ENCODE measurements at places on chromosomes 6 and 20.
A peak's percentile ranks its signal among the peaks of the same experiment; 100 is the strongest.

GRCh38 chr20:10812759-10813327 lies 139.0 kb upstream of the JAG1 start:
- DNase-seq, result no peak

DNA sequence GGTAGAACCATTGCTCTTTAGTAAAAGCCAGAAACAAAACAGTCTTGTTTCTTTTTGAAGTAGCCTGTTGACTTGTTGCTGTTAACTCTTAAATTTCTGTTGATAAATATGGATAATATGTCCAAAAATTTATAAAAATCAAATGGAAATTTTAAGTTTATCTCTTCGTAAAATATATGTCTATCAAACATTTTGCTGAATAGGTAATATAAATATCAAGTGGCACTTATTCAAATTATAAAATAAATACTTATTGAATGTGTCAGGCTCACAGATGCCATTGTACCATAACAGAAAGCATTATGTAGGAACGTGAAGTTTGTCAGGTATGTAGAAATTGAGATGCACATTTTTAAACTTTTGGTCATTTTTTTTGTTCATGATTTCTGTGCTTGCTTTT lies 216.5 kb downstream of the ARID1B start:
- DNase-seq, result no peak

DNA sequence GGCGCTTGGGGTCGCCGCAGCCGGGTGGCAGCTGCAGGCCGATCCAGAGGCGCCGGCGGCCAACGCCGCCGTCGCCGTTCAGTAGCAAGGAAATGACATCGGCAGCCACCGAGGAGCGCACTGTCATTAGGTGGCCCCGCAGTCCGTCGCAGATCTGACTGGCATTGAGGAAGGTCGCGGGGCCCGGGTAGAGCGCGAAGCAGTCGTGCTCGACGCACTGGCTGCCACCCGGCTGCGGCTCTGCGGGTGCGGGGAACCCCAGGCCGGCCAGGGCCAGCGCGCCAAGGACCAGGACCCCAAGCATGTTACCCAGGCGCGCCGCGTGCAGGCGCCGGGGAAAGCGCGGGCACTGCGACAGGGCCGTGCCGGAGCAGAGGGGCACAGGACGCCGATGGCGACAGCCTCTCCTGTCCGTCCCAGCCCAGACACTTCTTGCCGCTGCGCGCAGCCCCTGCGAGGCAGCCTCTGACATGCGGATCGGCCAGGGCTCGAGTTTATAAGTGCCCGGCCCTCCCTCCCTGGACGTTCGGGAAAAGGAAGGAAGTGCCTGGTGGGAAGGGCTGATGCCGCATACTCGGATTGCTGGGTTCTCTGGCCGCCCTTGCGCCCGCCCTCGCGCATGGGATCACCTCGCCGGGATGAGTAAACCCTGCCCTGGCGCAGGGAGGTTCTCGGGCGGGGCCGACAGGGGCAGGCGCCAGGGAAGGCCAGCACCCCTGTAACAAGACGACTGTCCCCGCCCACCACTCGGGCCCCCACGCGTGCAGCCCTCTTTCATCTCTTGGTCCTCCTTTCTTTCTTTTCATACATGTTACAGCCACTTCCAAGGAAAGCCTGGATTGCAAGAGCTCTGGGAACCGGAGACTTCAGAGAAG lies at the start of gene THBD:
TSS of gene THBD (minus strand) at position 472 of the 875 bp plus-strand sequence. CDS start at position 304, 168 bp downstream.
- DNase-seq, result peak; percentile 91

DNA sequence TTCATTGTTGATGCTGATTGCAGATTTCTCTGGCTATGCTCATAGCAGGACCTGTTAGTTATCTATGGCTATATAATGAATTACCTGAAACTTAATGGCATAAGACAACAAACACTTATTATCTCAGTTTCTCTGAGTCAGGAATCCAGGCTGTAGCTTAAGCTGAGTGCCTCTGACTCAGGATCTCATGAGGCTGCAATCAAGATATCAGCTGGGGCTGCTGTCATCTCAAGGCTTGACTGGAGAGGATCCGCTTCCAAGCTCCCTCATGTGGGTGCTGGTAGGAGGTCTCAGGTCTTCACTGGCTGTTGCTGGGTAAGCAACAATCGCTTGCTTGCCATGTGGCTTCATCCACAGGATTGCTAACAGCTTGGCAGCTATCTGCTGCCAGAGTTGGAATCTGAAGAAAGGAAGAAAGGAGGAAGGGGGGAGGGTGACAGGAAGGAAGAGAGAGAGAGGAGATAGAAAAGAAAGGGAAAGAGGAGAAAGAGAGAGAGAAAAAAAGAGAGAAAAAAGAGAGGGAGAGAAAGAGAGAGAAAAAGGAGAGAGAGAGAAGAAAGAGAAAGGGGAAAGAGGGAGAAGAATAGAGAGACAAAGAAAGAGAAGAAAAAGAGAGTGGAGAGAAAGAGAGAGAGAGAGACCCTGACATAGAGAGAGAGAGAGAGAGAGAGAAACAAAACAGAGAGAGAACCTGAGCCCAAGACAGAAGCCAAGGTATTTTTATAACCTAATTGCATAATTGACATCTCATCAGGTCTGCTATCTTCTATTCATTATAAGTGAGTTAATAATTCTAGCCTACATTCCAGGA lies 579.0 kb upstream of the BTBD3 start:
- peak; percentile 75 for DNase-seq

DNA sequence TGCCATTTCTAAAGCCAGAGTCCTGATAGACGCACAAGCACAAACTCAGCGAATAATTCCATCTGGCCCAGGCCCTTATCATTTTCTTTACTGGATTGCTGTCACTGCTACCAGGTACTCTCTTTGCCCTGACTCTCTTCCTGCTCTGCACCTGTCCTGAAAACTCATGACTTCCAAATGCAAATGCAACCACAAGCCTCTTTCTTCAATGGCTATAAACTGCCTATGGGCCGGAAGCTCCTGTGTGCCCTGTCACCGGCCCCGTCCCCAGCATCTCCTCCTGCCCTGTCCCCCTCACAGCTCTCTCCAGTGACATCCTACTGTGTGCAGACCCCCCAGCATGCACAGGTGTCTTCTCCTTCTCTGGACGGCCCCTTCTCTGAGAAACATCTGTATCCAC lies 302.6 kb downstream of the GMDS start:
- no peak for DNase-seq

DNA sequence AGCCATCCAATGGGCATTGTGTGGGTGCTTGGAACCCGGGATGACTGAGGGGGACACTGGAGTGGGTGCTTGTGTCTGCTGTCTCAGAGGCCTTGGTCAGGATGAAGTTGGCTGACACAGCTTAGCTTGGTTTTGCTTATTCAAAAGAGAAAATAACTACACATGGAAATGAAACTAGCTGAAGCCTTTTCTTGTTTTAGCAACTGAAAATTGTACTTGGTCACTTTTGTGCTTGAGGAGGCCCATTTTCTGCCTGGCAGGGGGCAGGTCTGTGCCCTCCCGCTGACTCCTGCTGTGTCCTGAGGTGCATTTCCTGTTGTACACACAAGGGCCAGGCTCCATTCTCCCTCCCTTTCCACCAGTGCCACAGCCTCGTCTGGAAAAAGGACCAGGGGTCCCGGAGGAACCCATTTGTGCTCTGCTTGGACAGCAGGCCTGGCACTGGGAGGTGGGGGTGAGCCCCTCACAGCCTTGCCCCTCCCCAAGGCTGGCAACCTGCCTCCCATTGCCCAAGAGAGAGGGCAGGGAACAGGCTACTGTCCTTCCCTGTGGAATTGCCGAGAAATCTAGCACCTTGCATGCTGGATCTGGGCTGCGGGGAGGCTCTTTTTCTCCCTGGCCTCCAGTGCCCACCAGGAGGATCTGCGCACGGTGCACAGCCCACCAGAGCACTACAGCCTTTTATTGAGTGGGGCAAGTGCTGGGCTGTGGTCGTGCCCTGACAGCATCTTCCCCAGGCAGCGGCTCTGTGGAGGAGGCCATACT lies 49.4 kb downstream of the PYGB start:
- DNase-seq, result no peak

DNA sequence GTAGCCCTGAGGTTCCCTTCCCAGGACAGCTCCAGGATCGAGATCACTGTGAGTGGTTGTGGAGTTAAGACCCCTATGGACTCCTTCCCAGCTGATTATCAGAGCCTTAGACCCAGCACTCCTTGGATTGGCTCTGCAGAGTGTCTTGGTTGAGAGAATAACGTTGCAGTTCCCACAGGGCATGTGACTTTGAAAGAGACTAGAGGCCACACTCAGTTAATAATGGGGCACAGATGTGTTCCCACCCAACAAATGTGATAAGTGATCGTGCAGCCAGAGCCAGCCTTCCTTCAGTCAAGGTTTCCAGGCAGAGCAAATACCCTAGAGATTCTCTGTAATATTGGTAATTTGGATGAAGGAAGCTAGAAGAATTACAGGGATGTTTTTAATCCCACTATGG lies 5.2 kb upstream of the BTN2A2 start:
- no peak for DNase-seq

GRCh38 chr6:147642458-147642857 lies 134.0 kb downstream of the SAMD5 start:
- peak; percentile 7 for DNase-seq

- DNase-seq, result no peak
Observed at GRCh38 chr6:2229742-2230141, 15.7 kb downstream of the GMDS start.
